ENCODE measurements at places on chromosomes 11 and 22. TPM values are rescaled to one million over a fixed set of nuclear protein-coding genes. Genes with fewer than 3 reads are reported as not detected.
A peak's percentile ranks its signal among the peaks of the same experiment; 100 is the strongest.

The DNAJB7 gene
- total RNA-seq, result not detected

The VWCE gene
- total RNA-seq, result 0.85 TPM

The RTN4RL2 gene
- 3.4 TPM for total RNA-seq

The PRR33 gene
- total RNA-seq, result not detected

The GPHA2 gene
- total RNA-seq, result not detected

The ADM2 gene
- total RNA-seq, result 3.2 TPM

The PIH1D2 gene
- total RNA-seq, result 0.37 TPM

The FGF19 gene
- 36.7 TPM for total RNA-seq

The SCGB2A2 gene
- not detected for total RNA-seq

- peak; percentile 32 for DNase-seq
These were observed 28.0 kb downstream of the MYBPC3 start for GRCh38 chr11:47324520-47324919.

DNA sequence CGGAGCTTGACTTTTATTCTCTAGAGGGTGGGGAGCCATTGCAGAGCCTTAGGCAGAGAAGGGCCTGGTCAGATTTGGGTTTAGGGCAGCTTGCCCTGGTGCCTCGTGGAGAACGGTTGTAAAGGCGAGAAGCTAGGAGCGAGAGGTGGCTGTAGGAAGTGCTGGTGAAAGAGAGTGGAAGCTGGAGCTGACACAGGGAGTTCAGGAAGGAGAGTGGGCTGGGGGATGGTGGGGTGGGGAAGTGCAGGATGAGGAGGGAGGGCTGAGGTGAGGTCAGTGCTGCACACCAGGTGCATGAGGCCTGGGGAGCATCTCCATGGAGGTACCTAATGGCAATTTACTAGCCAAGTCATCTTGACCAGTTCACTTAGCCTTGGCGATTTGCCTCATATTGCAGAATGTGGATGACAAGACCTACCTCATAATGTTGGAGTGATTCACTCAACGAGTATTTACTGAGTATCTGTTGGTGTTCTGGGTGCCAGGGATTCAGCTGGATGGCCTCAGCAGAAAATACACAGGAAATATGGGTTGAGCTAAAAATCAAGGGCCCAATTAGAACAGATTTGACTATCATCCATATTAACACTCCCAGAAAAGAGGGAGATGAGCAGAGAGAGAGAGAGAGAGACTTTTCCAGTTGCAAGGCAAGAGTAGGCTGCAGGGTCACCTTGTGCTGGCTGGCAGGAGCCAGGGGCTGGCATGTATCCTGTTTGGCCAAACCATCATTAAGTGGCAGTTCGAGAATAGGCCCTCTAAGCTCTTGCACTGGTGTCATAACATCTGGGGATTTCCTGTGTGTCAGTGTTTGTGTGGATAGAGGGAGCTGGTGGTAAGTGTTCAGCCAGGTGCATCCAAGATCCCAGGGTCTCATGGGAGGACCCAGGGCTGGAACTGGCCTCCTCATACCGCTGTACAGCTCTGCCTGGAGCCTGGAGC lies 44.4 kb upstream of the CLDN5 start:
- no peak for DNase-seq

DNA sequence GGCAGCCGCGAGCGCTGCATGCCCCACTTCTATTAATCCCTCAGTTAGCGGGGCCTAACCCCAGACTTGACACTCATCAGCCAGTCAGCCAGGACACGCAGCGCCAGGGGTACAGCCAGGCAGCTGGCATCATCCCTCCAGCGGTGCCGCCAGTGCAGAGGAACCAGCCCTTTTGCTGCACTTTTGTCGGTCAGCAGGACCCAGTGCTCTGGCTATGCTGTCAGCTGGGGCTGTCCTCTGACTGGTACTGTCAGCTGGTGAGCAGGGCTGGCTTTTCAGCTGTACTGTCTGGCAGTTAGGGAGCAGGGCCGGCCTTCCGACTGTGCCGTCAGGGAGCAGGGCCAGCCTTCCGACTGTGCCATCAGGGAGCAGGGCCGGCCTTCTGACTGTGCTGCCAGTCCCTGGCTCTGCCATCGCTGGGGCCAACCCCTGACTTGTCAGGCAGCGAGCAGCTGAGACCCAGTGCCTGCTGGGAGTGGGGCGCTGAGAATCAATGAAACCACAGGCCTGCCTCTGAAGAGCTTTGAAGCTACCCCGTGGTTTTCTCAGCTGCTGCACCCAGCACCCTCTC lies 115.4 kb downstream of the KIAA1671 start:
- peak; percentile 40 for DNase-seq

GRCh38 chr22:45452565-45453379 lies 39.3 kb downstream of the RIBC2 start:
- no peak for DNase-seq

- peak; percentile 64 for DNase-seq
These were observed 37.2 kb upstream of the ETS1 start for GRCh38 chr11:128624269-128625175.

- no peak for DNase-seq
These were observed 111.4 kb upstream of the GRAMD1B start for GRCh38 chr11:123318623-123319022.

DNA sequence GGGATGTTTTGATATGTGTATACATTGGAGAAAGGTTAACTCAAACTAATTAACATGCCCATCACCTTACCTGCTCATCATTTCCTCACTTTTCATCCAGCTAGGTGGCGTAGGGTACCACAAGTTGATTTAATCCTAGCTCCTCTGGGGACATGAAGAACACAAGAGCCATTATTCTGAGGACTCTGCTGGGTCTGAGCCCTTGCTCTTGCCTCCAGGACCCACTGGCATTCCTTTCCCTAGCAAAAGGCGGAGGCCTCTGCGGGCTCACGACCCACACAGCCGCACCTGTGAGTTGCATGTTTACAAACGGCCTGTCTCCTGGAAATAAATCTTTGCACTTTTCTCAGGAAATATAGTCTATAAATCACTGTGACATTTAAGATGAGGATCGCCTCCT lies 871.9 kb downstream of the TBC1D22A start:
- DNase-seq, result peak; percentile 63

DNA sequence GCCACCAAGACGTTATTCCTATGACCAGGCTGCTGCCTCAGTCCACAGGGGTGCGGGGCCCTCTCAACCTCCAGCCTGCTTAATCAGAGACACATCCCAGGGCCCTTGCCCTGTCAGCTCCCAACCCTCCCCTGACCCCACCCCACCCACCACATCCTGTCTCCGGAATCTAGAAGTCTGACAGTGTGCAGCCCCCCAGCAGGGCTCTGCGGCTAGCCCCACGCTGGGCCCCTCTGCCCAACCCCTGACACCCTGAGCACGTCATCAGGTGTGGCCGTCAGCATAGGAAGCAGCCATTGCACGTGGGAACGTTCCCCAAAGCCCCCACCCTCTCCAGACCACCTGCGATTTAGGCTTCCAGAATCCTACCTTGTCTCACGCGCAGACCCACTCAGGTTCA lies 34.3 kb upstream of the IGSF9B start:
- no peak for DNase-seq

GRCh38 chr11:13098616-13099289 lies 89.6 kb downstream of the RASSF10 start:
- DNase-seq, result no peak

GRCh38 chr11:2701898-2702434 lies 2.2 kb upstream of the KCNQ1OT1 start:
- DNase-seq, result no peak

DNA sequence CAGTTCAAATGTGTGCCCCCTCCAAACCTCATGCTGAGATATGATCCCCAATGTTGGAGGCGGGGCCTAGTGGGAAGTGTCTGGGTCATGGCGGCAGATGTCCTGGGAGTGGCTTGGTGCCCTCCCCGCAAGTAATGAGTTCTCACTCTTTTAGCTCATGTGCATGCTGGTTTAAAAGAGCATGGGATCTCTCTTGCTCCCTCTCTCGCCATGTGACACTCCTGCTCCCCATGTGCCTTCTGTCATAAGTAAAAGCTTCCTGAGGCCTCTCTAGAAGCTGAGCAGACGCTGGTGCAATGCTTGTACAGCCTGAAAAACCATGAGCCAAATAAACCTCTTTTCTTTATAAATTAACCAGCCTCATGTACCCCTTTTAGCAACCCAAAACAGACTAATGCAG lies 98.8 kb downstream of the SGSM3 start:
- DNase-seq, result no peak

GRCh38 chr22:33717694-33718396 lies 202.4 kb downstream of the LARGE1 start:
- DNase-seq, result no peak

- no peak for DNase-seq
These were observed 3.8 kb downstream of the COA4 start for GRCh38 chr11:73872749-73873357.

GRCh38 chr11:114185436-114185835 lies 110.8 kb upstream of the NNMT start:
- DNase-seq, result no peak

- no peak for DNase-seq
These were observed 131.5 kb downstream of the SPATA19 start for GRCh38 chr11:133713844-133714243.

DNA sequence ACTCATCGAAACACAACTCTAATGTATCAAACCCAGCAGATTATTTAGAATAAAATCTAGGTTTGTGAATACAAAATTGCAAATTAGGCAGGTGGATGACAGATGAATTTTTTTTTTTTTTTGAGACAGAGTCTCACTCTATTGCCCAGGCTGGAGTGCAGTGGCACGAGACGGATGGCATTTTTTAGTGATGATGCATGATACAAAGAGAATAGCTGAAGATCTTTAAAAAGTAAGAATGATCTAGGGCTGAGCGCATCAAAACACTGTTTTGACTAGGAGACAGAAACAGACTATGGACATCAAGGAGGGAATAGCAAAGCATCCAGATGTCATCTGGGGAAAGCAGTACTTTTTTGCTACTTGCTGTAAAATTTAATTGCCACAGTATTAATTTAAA lies 63.8 kb downstream of the IMMP1L start:
- DNase-seq, result no peak

- DNase-seq, result peak; percentile 21
These were observed 8.6 kb upstream of the CD3E start for GRCh38 chr11:118295815-118296454.

- DNase-seq, result peak; percentile 87
These were observed 1.9 kb downstream of the PIWIL3 start for GRCh38 chr22:24772493-24773220.

Data from H7 (cell line).